Activated T-cell treated with anti-CD3 and anti-CD28 coated beads, Interleukin-2, amount 50 U/mL, for 72 hours (primary cell): ENCODE measurements at places on chromosomes 7 and 10. TPM values are rescaled to one million over a fixed set of nuclear protein-coding genes. Genes with fewer than 3 reads are reported as not detected.

The ARHGEF35 gene
- total RNA-seq: 7.4 TPM

The HMX3 gene
- total RNA-seq: 1.2 TPM

DNA sequence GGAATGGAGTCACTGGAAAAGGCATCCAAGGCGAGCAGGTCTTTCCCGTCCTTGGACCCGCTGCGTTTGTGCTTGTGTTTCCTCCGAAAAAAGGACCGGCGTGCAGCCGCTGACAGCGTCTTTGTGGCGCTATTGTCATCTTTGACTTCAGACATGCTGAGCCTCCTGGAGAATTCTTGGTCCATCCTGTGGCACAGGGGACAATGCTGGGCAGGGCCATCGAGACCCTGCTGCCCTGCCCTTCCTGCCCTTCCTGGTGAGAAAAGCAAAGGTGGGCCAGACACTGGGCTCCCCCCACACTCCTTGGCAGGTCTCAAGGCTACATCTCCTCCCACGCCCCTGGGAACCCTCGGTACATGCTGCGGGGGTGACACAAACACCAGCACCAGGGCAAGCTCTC is 120.9 kb downstream of the DLG5 start:
- no peak for DNase-seq

DNA sequence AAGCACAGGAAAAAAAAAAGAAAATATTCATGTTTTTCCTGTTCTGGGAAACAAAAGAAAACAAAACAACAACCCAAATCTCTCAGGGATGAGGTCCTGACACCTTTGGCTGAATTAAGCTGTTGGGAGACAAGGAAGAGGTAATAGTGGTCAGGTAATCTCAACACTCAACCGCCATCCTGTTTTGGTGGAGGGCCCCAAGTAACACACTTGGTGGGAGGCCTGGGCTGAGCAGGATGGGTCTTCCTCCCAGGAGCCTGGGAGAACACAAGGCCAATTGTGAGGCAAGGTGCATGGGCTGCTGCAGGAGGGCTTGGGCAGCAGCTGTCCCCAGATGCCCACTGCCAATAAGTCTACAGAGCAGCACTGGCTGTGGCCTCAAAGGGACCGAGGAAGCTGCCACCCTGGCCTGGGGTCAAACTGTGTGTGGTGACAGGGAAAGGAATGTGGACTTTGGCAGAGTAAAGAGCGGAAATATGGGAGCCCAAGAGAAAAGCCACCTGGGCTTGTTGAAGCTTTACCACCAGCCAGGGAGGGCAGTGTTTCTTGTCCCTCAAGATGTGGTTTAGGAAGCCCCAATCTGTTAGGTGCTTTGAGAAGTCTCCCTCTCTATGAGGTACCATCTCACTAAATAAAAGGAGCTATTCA is 93.5 kb upstream of the SLC25A13 start:
- DNase-seq: no peak

The OPN4 gene
- total RNA-seq: not detected

- no peak for DNase-seq
Observed at GRCh38 chr7:42621543-42622219, 290.2 kb downstream of the C7orf25 start.

DNA sequence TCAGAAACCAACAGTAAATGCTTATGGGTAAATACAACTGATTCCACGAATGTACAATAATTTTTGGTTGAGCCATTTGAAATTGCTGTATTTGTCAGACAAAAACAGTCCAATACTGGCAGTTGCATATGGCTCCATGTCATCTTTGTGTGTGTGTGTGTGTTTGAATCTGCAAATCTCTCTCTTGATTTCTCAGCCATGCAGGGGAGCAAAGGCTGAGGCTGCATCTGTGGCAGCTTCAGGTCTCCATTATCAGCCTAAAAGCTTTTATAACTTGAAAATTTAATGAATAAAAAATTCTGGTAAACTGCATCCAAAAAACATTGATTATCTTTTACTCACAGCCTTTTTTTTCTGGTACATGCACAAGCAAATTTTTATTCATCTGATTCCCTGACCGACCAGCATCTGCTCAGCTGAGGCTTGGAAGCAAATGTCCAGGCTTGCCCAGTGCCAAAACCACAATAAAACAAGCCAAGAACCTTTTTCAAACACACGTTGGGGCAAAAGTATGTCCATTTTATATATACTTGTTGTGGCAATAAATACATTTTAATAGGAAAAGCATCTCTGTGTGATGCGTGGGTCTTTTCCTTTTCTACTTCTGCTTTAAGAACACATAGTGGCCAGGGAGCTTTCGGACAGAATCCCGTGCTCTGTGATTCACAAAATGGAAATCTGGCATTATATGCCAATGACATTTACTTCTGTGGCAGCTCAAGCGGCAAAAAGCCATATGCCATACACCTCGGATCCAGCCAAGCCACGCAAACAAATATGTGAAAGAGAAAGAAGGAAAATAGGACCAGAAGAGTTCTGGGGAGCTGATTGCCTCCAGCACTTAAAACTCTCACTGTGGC is 275.6 kb upstream of the AOAH start:
- DNase-seq: no peak

The ZNF804B gene
- not detected for total RNA-seq

The CHST12 gene
- 5.1 TPM for total RNA-seq

The CALML5 gene
- total RNA-seq: not detected

The ITIH5 gene
- total RNA-seq: not detected

The KIF11 gene
- 56.7 TPM for total RNA-seq

DNA sequence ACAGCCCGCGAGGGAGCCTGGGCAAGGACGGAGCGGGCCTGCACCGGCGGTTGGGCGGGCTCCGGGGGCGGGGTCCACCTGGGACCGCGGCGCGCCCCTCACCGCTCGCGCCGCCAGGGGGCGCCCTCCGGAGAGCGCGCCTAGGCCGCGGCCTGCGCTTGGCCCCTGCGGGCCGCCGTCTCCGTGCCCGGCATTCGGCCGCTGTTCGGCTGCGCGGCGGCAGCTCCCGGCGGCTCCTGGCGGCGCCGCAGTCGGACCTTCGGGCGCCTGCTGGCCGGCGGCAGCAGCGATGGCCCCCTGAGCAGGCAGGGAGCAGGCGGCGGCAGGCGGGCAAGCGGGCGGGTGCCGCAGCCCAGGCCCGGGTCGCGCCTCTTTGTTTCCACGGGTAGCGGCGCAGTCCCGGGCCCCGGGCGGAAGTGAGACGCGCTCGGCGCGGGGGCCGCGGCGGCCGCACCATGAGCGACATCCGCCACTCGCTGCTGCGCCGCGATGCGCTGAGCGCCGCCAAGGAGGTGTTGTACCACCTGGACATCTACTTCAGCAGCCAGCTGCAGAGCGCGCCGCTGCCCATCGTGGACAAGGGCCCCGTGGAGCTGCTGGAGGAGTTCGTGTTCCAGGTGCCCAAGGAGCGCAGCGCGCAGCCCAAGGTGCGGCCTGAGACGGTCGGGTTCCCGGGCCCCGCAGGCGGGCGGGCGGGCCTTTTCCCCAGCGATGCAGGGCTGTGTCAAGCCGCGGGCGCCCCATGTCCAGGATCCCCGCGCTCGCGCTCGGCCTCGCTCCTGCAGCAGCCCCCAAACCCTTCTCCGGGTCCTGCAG is at the start of gene INTS15:
INTS15 (plus strand) TSS at position 193 of the 816 bp plus-strand sequence; CDS start at position 456, 263 bp downstream.
- peak; percentile 84 for DNase-seq

- DNase-seq: no peak
Observed at GRCh38 chr10:19811540-19811939, 4.7 kb upstream of the PLXDC2 start.

DNA sequence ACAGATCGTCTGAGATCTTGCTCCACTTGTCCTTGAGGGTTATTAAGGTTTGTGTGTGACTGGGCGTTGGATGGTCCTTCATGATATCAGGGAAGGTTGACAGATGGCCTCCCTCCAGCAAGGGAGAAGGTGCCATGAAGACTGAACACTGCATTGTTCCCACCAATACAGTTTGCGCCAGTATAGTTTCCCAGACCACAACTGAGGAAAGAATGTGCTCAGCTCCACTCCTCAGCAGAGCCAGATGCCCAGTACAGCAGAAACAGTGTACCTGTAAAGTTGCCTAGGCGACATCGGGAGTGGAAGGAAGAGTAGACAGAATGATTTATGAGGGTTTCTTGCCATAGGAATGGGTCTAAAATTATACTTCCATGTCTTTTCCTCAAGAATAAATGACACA is 137.5 kb downstream of the ST7 start:
- DNase-seq: no peak

- DNase-seq: no peak
Observed at GRCh38 chr7:55509322-55509721, 63.0 kb downstream of the VOPP1 start.

The C10orf105 gene
- total RNA-seq: 0.35 TPM

The WDFY4 gene
- total RNA-seq: 0.58 TPM

The SDK1 gene
- total RNA-seq: 6.1 TPM

DNA sequence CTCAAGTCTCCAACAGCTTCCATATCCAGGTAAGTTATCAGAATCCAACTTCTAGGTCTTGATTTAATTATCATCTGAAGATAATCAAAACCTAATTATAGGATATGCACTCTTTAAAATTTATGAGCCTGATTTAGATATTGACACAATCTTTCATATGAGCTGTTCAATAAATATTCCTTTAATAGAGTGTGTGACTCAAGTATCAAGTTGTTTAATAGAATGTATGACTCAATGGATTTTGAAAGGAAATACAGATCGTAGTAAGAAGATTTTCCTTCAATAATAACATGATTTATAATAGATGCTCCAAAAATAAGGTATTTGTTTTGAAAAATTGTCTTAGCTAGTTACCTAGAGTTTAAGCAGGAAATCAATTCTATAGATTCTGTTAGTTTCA is 97.8 kb downstream of the ABCA13 start:
- no peak for DNase-seq

The CTTNBP2 gene
- total RNA-seq: not detected

DNA sequence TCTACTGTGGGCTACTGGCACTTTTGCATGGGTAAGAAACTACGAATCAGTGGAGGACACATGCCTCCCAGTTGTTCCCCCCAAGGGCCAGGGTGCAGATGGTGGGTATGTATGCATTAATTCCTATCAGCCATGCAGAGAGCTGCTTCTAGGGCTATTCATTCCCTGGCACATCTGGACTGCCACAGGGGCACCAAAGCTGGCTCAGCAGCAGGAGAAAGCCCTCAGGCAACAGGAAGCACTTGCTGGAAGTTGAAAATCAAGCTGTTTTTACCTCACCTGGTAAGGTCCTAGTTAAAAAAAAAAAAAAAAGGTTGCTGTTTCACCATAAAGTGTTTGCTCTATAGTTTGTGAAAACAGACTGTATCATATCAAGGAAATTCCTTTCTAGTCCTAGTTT is 1342.6 kb downstream of the REEP3 start:
- no peak for DNase-seq

DNA sequence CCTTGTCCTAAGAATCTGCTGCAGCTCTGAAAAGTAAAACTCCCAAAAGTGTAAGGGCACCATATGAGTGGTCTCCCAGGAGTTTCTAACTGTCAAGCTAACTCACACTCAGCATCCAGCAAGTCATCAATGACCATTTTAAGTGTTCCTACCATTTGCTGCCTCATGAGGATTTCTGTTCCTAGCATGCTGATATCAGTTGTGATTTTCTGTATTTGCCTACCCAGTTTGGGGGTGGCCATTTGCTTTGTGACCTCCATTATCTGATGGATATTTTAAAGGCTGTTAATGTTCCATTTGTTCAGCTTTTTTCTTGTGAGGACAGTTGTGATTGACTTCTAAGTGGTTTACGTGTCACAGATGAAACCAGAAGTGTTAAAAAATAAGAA is 2.9 kb downstream of the FAM24B start:
- no peak for DNase-seq

DNA sequence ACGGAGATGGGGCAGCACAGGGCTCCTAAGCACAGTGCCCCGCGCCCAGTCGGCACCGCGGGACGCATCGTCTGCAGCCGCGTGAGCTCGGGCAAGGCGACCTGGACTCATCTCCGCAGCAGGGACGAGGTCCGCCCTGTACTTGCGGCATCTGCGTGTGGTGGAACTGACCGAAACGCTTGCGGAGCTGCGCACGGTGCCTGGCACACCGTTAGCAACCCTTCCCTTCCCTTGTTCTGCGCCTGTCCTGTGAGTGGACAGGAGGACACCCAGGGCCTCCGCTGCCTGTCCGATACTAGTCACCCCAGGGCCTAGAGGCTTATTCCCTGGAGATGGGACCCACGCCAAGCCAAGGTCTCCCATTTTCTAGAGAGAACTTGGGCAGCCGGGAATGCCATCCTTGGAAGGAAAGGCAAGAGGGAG is 98.5 kb downstream of the WDR11 start:
- no peak for DNase-seq

- no peak for DNase-seq
Observed at GRCh38 chr10:48232717-48233447, 41.6 kb downstream of the FRMPD2 start.

DNA sequence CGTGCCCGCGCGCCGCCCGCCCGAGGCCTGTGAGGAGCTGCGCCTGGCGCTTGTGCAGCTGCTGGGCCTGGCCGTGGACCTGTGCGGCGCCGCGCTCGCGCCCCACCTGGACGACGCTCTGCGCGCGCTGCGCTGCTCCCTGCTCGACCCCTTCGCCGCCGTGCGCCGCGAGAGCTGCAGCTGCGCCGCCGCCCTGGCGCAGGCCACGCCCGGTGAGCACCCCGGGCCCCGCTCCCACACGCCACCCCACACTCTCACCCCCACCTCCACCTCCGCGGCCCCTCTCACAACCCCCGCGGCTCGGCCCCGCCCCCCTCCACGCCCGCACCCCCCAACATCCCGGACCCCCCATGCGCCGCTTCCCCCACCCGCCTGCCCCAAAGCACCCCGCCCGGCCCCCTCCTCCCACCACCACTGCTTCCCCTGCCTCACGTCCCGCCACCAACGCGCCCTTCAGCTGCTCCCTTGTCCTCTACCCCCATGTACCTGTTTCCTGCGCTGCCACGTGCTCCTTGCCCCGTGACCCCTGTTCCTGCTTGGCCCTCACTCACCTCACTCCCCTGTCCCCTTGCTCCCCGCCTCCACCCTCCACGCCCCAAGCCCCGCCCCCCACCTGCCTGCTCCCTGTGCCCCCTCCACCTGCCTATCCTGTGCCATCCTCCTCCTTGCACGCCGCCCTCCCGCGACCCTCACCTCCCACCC is at the start of gene PRKAR1B:
PRKAR1B (minus strand) TSS at position 178 of the 702 bp plus-strand sequence. CDS start 15,776 bp downstream, outside the sequence.
- peak; percentile 42 for DNase-seq

DNA sequence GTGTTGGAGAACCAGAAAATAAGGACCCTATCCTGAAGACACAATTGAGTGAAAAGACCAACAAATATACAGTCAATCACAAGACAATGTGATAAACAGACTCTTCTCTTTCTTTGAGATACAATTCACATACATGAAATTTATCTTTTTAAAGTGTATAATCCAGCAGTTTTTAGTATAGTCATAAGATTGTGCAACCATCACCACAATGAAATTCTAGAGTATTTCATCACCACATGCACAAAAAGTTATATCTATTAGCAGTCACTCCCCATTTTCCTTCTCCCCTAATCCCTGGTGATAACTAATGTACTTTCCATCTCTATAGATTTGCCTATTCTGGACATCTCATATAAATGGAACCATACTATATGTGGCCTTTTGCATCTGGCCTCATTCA is 8.2 kb upstream of the SORBS1 start:
- no peak for DNase-seq

The ADAP1 gene
- 11.1 TPM for total RNA-seq

GRCh38 chr10:112389271-112389822 is 15.4 kb downstream of the ACSL5 start:
- peak; percentile 77 for DNase-seq

- no peak for DNase-seq
Observed at GRCh38 chr10:27699776-27700175, 45.8 kb downstream of the MKX start.
